ENCODE measurements at places on chromosomes 1 and 21. TPM values are rescaled to one million over a fixed set of nuclear protein-coding genes. Genes with fewer than 3 reads are reported as not detected.

The MROH9 gene
- 0.26 TPM for total RNA-seq

The OR2AK2 gene
- not detected for total RNA-seq

The TLR5 gene
- 0.77 TPM for total RNA-seq

The OR2L5 gene
- total RNA-seq = not detected

The NEK2 gene
- 0.26 TPM for total RNA-seq

The SMCP gene
- total RNA-seq = 0.17 TPM

The CHODL gene
- under 0.01 TPM for total RNA-seq

The TSPEAR gene
- total RNA-seq = not detected

The KRTAP12-2 gene
- not detected for total RNA-seq

The MYCL gene
- under 0.01 TPM for total RNA-seq

The SRGAP2B gene
- 48.8 TPM for total RNA-seq

The AMPD1 gene
- not detected for total RNA-seq

The LRRC71 gene
- total RNA-seq = not detected

The LGR6 gene
- not detected for total RNA-seq

All from fibroblast of lung (primary cell).